Left lobe of liver (tissue), 2 donors: ENCODE measurements at places on chromosomes 6 and 20. TPM values are rescaled to one million over a fixed set of nuclear protein-coding genes. Genes with fewer than 3 reads are reported as not detected.

DNA sequence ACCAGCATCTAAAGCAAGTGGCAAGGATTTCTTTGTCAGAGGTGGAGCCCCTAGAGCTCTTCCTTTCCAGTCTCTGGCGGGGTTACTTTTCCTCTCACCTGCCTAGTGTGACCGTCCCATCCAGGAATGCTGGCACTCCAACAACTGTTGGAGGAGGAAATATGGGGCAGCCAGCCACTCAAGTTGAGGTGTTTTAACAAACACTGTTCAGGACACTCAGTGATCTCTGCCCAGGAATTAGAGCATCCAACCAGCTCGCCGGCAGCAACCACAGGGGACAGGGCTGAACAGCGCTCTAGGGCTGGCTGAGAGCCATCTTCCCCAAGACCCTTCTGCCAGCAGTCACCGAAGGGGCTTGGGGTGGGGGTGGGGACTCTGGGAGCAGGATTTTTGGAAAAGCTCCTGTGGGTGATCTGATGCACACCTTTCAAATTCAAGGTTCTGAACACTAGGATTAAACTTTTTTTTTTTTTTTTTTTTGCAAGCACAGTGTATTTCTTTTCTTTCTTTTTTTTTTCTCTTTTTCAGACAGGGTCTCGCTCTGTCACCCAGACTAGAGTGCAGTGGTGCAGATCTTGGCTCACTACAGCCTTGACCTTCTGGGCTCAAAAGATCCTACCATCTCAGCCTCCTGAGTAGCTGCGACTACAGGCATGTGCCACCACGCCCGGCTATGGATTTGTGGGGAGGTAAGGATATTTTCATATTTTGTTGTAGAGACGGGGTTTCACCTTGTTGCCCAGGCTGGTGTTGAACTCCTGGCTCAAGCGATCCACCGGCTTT is 28.4 kb upstream of the KCNK16 start:
- no peak for DNase-seq

GRCh38 chr6:52499026-52499425 is 77.8 kb downstream of the TRAM2 start:
- no peak for DNase-seq

DNA sequence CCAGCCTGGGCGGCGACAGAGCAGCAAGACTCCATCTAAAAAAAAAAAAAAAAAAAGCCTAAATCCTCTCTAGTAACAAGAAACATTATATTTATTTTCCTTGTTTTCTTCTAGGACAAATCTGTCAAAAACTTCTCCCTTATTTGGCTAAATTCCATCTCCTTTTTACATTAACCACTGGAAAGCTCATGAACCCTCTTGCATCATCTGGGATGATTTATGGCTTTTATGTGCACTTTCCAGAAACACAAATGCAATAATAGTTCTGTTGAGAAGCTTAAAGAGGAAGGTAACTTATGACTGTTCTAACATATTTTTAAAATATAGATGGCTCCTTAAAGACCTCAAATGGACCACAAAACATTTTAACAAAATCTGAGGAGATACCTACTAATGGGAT is 526.1 kb upstream of the SPTLC3 start:
- no peak for DNase-seq

PRDM13 gene
- total RNA-seq: not detected

VARS1 gene
- 52.6 TPM for total RNA-seq

IL20RA gene
- 0.60 TPM for total RNA-seq
